Activated CD8-positive, alpha-beta memory T cell treated with anti-CD3 and anti-CD28 coated beads for 4 hours (primary cell): ENCODE measurements at places on chromosomes 12 and 14.

DNA sequence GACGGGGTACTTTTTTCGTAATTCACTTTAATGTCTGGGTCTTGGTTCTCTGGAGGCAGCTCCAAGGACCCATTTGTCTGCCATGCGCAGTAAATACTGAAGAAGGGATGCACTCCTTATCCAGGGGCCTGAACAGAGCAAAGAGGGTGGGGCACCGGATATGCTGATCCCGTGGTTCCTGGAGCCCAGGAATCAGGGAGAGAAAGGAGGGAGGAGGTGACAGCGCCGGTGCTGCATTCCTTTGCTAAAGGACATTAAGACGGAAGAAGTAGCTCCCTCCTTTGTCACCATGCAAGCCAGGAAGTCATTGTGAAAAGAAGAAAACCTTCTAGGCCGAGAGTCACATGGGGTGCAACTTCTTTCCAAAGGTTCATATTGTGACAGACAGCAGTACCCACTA lies 1057.7 kb downstream of the VRK1 start:
- no peak for DNase-seq

- DNase-seq: no peak
These were observed 1.8 kb upstream of the MEG3 start for GRCh38 chr14:100824091-100824551.

- DNase-seq: no peak
These were observed 6.2 kb downstream of the FOXJ2 start for GRCh38 chr12:8038659-8039114.

DNA sequence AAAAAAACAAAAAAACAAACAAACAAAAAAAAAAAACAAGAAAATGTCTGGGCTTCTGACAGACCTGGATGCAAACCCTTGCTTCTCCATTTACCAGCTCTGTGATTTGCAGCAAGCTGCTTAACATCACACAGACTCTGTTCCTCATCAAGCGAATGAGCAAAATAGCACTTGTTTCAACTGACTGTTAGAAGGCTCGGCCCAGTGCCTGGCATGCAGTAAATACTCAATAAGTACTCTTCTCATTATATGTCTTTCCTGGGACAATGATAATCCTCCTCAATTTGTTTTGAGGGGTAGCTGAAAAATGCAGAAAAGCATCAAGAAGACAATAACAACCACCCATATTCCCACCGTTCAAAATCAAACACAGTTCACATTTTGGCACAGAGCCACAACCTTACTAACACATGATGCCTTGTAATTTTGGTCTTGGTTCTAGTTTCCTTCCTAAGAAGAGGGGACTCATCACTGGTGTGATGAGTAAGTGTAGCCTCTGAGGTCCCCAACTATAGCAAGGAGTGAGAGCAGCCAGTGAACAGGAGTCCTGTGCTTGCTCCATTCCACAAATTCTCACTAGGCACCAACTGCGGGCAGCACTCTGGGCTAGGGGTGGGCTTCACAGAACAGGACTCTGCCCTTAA lies 60.4 kb downstream of the TTC7B start:
- DNase-seq: no peak

GRCh38 chr14:75595226-75595625 lies 16.8 kb downstream of the FLVCR2 start:
- DNase-seq: no peak
